ENCODE measurements at places on chromosomes 13 and 19.

DNA sequence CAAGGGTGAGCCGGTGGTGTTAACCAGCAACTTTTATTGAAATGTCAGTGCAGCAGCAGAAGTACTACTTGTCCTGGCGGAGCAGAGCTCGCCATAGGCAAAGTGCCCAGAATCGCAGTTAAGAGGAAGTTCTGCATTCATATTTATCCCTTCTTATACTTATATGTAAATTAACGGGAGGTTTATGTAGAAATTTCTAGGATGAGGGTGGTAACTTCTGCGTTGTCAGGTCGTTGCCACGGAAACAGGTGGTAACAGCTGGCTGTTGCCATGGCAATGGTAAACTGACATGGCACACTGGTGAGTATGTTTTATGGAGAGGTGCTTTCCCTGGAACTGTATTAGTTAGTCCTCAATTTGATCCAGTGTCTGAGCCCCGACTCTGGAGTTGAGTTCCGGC, 2494.9 kb upstream of the PCDH20 start:
- DNase-seq: no peak

GRCh38 chr13:26048741-26049140, 3.1 kb downstream of the SHISA2 start:
- DNase-seq: no peak

- no peak for DNase-seq
Measured at GRCh38 chr19:33286899-33287298, 15.4 kb downstream of the CEBPA start.

- DNase-seq: no peak
Measured at GRCh38 chr19:47372603-47373002, 23.5 kb downstream of the DHX34 start.

DNA sequence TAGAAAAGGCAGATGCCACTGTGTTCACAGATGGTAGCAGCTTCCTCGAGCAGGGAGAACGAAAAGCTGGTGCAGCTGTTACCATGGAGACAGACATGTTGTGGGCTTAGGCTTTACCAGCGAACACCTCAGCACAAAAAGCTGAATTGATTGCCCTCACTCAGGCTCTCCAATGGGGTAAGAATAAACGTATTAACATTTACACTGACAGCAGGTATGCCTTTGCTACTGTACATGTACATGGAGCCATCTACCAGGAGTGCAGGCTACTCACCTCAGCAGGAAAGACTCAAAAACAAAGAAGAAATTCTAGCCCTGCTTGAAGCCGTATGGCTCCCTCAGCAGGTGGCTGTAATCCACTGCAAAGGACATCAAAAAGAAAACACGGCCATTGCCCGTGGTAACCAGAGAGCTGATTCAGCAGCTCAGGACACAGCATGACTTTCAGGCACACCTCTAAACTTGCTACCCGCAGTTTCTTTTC, 197.7 kb downstream of the ZNF737 start:
- DNase-seq: peak; percentile 54

- no peak for DNase-seq
Measured at GRCh38 chr19:1554968-1555367, 13.2 kb downstream of the MEX3D start.

DNA sequence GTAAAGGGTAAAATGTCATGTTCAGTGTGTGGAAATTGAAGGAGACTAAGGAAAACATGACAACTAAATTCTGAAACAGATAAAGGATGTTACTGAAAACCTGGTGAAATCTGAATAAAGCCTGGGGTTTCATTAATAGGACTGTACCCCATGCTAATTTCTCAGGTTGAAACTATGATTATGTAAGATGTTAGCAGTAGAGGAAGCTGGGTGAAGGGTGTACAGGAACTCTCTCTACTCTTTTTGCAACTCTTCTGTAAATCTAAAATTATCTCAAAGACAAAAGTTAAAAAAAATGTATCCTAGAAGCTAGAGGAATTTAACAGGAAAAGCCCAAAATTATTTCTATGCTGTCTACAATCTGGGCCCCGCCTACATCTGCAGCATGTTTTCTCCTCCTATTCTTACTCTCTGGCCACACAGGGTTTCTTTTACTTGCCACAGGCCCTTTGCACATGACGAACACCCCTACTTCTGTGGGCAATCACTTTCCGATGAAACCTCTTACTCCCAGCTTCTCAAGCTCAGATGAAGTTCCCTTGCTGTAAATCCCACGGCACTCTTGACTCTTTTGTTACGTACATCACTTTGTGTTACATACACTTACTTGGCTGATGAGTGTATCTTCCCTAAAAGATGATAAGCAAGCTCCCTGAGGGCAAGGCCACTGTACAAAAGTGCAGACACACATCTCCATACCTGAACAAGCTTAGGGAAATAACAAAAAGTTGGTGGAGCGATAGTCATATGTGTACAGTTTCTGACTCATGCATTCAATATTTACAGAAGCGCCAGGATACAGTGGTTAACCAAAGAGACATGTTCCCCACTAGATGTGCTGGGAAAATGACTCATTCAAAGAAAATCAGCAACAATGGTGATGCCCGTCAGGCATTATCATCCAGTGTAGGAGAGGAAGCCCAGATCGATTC, 32.6 kb downstream of the RUBCNL start:
- no peak for DNase-seq

DNA sequence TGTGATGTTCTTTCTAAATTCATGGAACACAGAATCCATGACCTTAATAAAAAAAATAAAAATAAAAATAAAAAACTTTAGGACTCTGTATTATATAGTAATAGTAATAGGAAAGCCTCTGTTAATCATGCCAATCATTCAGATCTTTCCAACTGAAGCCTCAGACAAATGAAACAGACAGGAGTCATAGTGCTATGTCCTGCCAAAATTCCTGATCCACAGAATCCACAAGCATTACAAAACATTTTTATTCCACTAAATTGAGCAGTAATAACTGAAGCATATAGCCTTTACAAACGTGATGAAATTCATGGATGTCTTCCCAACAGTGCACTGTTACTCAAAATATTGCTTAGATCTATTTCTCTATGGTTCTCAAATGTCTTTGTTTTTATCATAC, 820.6 kb upstream of the PCDH9 start:
- DNase-seq: no peak

DNA sequence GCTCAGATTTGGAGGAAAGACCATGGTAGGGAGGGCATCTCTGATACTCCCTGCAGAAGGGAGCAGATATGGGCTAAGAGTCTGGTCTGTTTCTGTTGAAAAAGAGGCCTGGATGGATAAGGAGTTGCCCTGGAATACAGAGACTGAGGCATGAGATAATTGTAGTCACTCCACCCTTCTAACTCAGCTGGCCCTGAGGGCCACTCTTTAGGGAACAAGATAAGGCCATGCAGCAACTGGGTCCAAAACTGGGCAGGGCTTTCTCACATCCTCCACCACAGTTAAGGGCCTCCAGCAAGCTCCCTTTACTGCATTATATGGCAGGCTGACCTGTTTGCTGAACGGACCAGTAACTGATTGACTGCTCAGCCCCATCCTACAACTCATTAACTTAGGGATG, 1.3 kb downstream of the ZNF749 start:
- no peak for DNase-seq

GRCh38 chr19:982567-983170, 1.5 kb upstream of the WDR18 start:
- peak; percentile 42 for DNase-seq

DNA sequence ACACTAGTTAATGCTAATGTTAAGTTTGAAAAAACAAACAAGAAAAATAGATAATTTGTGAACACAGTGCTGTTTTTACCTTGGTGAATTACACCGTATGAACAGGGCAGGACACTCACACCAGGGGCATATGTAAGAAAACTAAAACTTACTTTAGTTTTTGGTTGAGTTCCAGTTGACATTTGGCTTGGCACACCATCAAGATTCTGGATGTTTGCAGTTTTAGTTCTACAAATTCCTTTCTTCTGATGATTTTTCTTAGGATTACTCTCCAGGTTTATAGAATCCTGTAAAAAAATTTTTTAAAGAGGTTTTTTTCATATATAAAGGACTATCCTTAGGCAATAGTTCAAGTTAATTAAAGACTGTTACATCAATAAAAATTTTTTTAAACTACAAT, 238.5 kb upstream of the STARD13 start:
- DNase-seq: no peak

GRCh38 chr19:48837051-48837524, 797 bp upstream of the HSD17B14 start:
- DNase-seq: no peak

DNA sequence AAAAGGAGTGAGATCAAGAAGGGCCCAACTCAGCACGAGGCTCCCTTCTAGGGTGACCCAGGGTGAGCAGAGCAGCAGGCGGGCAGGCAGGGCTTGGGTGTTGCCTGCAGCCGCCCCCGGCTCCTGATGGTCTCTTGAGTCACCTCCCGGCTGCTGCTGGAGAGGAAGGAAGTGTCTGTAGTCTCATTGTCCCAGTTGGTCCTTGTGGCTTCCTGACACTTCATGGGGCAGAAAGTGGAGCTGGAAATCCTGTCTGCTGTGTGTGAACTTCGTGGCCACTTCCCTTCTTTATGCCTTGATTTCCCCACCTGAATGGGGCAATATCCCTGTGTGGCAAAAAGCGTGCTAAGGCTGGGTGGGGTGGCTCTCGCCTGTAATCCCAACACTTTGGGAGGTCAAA, 2.5 kb downstream of the MAP1S start:
- no peak for DNase-seq

DNA sequence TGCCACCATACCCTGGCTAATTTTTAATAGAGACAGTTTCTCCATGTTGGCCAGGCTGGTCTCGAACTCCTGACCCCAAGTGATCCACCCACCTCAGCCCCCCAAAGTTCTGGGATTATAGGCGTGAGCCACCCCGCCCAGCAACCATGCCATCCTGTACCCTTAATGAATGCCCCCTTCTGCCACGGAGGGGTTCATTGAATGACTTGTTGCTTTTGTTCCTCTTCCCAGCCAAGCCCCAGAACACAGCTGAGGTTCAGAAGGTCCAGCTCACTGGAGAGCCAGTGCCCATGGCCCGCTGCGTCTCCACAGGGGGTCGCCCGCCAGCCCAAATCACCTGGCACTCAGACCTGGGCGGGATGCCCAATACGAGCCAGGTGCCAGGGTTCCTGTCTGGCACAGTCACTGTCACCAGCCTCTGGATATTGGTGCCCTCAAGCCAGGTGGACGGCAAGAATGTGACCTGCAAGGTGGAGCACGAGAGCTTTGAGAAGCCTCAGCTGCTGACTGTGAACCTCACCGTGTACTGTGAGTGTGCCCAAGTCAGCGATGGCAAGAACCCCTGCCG, 6.0 kb downstream of the PVR start:
- no peak for DNase-seq

DNA sequence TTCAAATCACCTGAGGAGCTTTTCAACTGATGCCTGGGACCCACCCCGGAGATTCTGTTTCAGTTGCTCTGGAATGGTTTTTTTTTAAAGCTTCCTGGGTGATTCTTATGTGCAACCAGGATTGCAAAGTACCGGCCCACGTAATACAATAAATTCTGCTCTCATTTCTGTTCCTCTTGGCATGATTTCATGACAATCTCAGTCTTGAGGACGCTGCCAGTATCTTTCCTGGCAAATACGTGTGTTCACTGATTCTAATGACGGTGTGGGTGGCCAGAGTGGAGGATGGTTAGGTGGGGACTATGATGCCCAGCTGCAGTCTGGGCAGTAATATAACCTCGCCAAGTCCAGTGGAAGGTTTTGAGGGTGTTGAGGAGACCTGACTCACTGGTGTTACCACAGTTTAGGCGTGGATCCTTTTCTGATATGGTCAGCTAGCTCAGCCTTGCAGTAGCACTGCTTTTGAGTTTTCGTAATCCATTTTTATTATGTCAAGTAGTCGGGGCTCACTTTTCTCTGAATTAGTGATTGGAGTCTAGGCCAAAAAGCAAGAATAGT, 49.4 kb downstream of the FAM124A start:
- DNase-seq: no peak

GRCh38 chr13:43787997-43788396, 1.2 kb upstream of the ENOX1 start:
- DNase-seq: no peak

DNA sequence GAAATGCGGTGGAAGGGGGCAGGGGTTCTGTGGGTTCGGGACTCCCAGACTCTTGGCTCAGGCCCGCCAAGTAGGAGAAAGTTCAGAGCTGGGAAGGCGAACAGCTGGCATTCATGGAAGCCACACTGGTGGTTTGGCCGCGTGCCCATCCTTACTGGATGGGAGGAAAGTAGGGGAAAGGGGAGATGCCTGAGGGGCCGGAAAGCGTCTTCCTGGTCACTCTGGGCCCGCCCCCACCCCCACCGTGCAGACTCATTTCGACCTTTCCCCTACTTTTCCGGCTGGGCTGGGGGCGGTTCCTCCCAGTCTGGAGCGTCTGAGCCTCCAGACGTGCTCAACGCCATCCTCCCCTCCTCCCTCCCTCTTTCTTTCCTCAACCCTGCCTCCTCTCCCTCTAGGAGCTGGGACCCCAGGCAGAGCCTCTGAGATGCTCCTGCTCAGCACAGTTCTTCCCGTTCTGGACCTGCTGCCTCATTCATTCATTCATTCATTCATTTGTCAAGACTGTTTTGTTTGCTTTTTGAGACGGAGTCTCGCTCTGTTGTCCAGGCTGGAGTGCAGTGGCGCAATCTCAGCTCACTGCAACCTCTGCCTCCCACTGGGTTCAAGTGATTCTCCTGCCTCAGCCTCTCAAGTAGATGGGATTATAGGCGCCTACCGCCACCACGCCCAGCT, 3.5 kb downstream of the ANGPTL4 start:
- DNase-seq: no peak

DNA sequence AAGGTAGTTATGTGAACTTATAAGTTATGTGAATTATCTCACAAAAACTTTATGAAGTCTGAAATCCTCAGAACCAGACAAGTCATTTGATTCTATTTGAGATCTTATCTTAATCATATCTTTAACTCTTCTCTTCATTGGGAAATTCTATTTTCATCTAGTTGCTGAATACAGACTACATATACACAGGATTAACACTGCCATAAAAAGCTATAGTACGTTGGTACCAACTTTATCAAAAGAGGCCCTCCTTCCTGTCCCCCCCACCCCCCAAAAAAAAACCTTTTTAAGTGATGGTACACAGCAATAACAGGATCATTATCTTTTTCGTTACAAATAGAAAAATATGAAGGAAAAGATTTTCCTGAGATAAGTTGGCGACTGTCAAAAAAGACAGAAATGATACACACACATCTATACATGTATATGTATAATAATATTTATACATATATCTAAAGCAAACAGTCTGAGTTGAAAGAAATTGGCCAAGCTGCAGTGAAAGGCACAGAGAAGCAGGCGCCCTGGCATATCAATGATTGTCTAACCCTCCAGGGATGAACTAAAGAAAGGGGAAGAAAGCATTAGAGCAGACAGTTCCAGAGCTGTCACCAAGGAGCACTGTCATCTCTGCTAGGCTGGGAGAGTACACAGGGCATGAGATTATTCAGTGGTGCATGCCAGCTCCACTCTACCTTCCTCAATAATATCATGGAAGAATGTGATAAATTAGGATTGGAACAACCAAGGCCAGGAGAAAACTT, 116.7 kb downstream of the KLF12 start:
- no peak for DNase-seq

Measured in NCI-H1436 (cell line).